ENCODE measurements at places on chromosomes 4 and X. TPM values are rescaled to one million over a fixed set of nuclear protein-coding genes. Genes with fewer than 3 reads are reported as not detected.

DMP1 gene
- total RNA-seq = not detected

UGT8 gene
- 0.29 TPM for total RNA-seq

TCEAL6 gene
- not detected for total RNA-seq

POU4F2 gene
- not detected for total RNA-seq

DNA sequence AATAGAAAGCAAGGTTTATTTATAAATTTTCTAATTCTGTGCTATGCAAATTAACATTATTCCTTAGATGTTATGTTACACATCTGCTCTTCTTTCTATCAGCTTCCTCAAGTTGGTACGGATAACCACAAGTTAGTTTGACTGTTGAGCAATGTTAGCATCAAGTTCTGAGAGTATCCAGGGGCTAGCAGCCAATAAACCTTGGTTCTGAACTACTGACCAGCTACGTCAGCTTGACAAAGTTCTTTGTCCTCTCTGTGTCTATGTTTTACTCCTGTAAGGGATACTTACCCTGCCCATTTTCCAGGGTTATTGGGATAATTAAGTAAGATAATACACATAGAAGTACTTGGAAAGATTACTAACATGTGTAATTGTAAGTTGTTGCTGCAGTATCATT lies 8.1 kb upstream of the TEX13A start:
- DNase-seq = no peak

- DNase-seq = no peak
Observed at GRCh38 chrX:105263801-105264200, 43.3 kb upstream of the TEX13A start.

GRCh38 chrX:154013614-154014360 lies 5.9 kb downstream of the IRAK1 start:
- DNase-seq = no peak

DNA sequence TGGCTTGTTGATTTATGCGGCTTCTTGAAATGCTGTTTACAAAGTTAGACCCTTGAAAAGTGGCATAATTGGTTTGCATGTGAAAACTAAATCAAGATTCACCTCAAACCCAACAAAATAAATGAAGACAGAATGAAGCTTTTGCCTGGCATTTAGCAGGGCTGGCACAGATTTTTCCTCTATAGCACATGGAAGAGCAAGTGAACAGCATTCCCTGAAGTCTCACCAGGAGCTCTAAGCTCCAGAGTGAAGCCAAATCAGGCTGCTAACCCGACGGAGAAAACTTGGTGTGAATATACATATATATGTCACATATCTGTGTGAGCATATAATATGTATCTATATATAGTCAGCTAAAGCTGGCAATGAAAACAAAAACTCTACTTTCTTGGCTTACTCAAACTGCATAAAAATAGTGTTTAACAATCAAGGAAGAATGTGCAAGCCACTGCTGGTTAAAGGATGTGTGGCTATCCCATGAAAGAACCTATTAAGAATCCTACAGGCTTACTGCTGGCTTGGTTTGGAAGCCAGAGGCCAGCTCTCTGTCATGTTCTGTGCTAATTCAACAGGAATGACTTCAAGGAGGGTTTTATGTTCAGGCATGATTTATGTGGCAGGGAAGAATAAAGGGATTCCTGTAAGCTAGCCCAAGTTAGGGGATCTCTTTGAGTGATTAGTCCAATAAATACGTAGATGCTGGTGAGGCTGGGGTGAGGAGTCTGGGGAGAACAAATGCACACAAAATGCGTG lies 69.9 kb downstream of the MFAP3L start:
- no peak for DNase-seq
